Activated CD4-positive, alpha-beta T cell treated with anti-CD3 and anti-CD28 coated beads, Interleukin-2, amount 10 ng/mL, durations not matched to agents 24 days and 14 days (primary cell): ENCODE measurements at places on chromosomes 7 and 10. TPM values are rescaled to one million over a fixed set of nuclear protein-coding genes. Genes with fewer than 3 reads are reported as not detected.

TMEM140 gene
- 2.2 TPM in 2 replicates for total RNA-seq

FZD8 gene
- 0.38 and 0.56 TPM in 2 replicates for total RNA-seq

PIK3AP1 gene
- 9.6 and 11.7 TPM in 2 replicates for total RNA-seq

SLC26A3 gene
- not detected in 2 replicates for total RNA-seq

ZNF804B gene
- total RNA-seq: not detected in 2 replicates
